Kidney (tissue), 22 donors: ENCODE measurements at places on chromosomes 11 and 22.

- DNase-seq = no peak
These were observed at the start of gene FERMT3 for GRCh38 chr11:64206457-64207255. FERMT3 (plus strand) TSS chr11:64206721; CDS start chr11:64207365, 644 bp downstream.

DNA sequence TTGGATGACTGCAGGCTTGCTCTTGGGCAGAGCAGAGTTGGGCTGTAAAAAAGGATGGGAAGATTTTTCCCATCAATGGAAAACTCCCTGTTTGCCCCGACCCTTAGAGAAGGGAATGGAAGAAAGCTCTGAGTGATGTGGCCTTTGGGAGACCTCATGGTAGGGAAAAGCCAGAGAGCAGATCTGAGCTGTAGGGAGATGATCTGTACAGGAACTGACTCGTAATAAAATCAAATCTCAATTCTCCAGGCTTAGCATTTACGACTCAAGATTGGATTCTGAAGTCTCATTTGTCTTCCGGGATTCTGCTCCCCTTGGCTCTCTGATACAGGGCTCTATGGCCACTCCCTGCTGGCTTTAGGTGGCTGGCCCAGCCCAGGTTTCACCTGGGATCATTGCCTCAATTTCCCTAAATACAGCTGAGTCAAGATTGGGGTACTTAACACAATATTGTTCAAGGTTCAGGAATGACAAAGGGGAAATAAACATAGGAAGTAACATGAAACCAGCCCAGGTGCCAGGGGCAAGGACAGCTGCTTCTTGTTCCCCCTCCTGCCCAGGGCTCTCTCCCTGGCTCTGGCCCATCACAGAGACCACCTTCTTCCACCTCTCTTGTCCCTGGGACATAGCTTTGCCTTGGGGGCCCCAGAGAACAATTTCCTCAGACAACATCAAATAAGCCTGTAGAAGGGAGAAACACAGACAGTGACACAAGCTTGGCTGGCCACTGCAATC lies 38.4 kb upstream of the THY1 start:
- DNase-seq = no peak

DNA sequence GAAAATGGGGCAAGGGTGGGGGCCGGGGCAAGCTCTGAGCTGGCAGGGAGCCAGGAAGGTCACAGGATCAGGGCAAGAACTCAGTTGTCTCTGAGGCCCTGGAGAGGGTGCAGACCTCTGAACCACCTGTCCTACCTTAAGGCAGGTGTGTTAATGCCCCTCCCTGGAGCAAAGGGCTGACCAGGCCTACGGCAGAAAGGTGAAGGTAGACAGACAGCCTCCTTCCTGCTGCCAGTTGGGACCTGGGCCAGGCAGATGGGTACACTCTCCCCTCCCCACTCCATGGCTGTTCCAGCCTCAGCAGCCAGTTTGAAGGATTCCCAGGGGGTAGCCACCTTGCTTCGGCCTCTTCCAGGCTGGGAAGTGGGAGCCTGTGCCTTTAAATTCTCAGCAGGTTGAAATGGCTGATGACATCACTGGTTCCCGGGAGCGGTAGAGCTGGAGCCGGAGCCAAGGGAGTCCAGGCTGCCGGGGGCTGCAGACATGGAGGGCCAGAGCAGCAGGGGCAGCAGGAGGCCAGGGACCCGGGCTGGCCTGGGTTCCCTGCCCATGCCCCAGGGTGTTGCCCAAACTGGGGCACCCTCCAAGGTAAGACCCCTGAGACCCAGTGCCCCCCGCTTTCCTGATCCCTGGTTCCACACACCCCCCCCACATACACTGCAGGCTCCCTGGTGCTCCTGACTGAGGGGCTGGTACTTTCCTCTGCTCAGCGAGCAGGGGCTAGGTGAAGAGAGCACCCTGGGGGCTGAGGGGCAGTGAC lies at the start of gene INPP5J:
INPP5J (plus strand) TSS at position 435 of the 760 bp plus-strand sequence; CDS start at position 484, 49 bp downstream.
- DNase-seq = peak; percentile 85

DNA sequence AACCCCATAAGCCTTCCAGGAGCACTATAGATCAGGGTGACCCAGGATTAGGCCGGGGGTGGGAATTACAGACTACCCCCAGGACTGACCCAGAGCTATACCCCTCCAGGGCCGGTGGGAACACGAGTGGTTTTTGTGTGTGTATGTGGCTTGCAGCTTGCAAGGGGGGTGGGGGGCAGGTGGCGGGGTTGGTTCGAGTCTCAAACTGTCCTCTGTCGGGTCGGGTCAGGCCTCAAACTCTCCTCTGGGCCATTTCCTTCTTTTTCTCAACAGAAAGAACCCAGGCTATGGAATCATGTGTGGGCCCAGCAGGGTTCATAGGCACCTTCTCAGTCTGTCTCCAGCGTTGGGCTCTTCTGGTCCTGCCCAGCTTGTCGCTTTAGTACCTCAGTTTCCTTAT lies 58.4 kb downstream of the BCR start:
- no peak for DNase-seq

DNA sequence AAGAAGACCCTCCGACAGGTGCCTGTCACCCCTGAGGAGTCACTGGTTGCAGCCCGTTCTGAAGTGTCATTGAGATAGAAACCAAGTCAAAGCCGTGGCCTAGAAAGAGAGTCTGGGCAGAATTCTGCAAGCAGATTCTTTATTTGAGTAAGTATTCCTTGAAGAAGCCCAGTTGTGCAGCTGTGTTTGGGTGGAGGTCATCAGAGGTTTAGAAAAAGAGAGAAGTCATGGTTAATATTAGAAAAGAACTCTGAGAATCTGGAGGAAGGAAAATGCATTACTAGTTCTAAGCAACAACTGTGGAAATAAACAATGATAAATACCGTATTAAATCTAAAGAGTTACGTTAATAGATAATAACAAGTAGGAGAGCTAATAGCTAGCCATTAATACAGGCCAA lies 118.8 kb upstream of the KIRREL3 start:
- DNase-seq = no peak

- no peak for DNase-seq
These were observed 966 bp downstream of the SMTN start for GRCh38 chr22:31081963-31082605.

GRCh38 chr22:23856721-23857605 lies 712 bp upstream of the SLC2A11 start:
- DNase-seq = peak; percentile 86

DNA sequence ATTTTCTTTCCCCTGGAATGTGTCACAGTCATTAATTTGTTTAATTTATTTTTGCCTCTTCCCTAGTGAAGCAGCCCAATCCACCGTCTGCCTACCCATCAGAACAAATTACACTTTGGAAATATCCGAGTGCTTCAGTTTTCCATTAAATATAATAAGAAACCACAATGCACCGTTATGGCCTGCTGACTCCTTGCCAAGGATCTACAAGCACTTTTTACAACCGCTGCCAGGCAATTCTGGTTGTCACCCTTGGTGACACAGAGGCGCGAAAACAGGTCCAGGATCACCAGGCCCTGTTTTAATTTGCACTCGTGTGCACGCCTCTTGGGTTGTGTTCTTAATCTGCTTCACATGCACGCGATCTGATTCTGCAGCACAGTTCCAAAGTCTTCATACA lies 43.9 kb downstream of the KIRREL3 start:
- DNase-seq = no peak

GRCh38 chr11:125074511-125075241 lies 11.6 kb downstream of the SLC37A2 start:
- no peak for DNase-seq

- peak; percentile 80 for DNase-seq
These were observed 41.7 kb downstream of the IRAG1 start for GRCh38 chr11:10651656-10652361.

DNA sequence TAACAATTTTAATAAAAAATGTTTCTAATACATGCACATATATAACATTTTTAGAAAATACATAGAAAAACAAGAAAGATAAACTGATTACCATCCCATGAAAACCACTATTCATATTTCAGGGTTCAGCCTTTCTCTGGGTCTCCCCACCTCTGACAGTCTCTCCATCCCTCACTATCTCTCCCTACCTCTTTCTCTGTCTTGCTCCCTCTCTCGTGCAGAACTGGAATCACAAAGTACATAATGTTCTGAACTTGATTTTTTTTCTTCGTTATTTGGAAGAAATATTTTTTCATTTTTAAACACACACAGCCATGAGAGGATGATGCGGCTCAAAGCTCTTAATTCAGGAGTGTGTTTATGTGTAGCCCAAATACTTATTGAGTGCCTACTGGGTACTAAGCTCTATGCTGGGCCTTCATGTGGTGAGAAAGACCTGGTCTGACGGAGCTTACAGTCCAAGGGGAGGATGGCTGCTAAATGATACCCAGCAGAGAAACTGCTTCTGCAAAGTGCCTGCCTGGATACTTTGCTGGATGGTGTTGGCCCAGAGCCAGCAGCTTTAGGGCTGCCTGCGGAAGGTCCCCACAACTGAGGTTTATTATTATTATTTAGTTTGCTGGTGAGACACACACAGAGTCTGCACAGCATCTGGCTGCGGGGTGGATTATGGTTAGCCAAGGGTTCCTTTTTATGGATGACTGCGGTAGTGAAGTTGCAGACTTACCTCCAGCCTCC lies 42.6 kb downstream of the SC5D start:
- DNase-seq = no peak

DNA sequence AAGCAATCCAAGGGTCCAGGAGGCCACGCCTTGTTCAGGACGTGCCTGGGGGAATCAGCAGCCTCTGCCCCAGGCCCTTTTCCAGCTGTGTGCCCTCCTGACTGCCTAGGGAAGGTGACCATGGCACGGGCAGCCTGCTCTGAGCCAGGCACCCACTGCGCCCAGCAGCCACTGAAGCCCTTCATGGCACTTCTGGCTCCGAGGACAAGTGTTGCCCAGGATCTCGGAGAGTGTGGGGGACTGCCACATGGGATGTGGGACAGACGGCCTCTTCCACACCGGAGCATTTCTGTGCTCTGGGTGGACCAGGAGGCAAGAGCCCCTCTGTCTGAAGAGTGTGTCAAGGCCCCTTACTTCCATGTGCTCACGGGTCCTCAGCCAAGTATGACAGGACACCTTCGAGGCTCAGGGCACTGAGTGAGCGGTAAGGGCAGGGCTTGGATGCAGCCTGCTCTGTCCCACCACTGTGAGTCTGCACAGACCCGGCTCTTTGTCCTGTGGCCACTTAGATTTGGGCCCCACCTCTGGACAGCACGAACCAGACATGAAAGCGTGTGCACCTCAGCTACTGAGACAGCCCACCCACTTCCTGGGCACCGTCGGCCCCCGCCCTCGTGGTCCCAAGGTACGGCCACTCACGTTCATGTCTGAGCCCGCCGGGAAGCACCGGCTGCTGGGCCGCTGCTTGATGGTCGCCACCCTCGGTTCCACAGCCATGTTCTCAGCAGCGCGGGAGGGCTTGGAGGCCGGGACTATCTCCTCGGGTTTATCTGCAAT lies 93.6 kb downstream of the CTTN start:
- no peak for DNase-seq

GRCh38 chr11:67031791-67032561 lies 9.0 kb downstream of the SYT12 start:
- no peak for DNase-seq

- peak; percentile 86 for DNase-seq
These were observed 3.4 kb downstream of the CD82 start for GRCh38 chr11:44568658-44569473.

DNA sequence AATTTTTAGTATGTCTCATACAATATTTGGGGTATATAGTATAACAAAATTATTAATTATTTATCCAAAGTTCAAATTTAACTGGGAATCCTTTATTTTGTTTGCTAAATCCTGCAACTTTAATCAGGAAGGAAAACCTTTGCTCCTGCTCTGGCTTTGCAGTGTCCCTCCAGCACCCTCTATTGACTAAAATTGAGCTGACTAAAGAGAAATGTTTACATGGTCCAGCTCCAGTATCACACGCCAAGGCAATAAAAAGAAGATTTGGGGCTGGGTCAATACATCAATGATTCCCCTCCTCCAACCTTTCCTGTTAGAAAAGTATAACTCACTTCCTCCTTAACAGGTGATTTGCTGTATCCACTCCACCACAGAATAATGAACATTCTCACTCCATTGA lies 153.0 kb upstream of the LRRC4C start:
- DNase-seq = no peak

GRCh38 chr11:118742304-118742703 lies 48.7 kb downstream of the DDX6 start:
- no peak for DNase-seq

DNA sequence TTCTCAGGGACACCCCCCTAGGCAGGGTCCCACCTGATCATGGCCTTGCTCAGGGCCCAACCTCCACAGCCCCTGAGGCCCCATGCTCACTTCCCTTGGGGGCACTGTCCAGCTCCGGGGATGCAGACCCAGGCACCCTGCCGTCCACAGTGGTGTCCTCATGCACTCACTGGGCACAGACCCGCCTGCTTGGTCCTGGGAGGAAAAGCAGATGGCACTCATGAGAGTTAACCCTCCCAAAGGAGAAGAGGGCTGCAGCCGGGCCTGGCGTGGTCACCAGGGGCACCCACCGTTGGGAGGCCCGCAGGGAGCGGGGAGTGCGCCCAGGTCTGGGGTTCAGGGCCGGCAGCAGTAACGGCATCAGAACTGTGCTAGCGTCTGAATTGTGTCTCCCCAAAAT lies 1270.9 kb downstream of the BRD1 start:
- DNase-seq = no peak

GRCh38 chr11:11577932-11578911 lies 43.6 kb downstream of the GALNT18 start:
- DNase-seq = peak; percentile 53

GRCh38 chr11:77195071-77195755 lies 67.2 kb downstream of the MYO7A start:
- peak; percentile 63 for DNase-seq

DNA sequence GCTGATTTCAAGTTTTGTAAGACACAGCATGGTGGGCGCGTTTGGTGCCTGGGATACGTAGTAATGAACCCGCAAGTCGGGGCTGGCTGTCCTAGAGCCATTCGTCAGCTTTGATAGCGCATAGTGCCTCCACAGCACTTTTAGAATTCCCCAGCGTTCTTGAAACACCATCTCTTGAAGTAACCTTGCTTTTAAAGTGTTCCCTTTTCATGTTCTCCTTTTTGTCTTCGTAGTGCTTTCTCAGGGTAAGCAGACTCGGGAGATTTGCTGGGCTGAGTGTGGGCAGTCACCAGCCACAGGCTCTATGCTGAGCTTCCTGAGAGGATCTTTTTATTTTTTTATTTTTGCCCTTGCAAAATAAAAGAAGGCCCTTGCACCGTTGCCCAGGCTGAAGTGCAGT lies 39.6 kb upstream of the CTTN start:
- DNase-seq = no peak

DNA sequence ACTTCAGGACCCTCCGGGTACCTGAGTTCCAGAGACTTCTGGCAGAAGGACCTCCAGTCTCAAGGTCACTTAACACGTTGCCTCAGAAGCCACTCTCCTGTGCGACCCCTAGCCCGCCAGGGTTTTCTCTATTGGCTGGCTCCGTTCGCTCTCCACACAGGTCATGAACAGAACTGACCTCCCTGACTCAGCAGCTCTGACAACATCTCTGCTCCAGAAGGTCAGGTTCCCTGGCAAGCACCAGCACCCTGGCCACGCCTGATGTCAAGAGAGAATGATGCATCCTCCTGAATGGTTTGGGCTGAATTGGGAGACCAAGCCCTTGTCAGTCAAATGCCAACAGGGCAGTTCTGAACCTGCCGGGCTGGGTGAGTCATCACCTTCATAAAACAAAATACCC lies 84.3 kb upstream of the TMEM45B start:
- no peak for DNase-seq
